ENCODE measurements at places on chromosomes 7 and 10. TPM values are rescaled to one million over a fixed set of nuclear protein-coding genes. Genes with fewer than 3 reads are reported as not detected.

DNA sequence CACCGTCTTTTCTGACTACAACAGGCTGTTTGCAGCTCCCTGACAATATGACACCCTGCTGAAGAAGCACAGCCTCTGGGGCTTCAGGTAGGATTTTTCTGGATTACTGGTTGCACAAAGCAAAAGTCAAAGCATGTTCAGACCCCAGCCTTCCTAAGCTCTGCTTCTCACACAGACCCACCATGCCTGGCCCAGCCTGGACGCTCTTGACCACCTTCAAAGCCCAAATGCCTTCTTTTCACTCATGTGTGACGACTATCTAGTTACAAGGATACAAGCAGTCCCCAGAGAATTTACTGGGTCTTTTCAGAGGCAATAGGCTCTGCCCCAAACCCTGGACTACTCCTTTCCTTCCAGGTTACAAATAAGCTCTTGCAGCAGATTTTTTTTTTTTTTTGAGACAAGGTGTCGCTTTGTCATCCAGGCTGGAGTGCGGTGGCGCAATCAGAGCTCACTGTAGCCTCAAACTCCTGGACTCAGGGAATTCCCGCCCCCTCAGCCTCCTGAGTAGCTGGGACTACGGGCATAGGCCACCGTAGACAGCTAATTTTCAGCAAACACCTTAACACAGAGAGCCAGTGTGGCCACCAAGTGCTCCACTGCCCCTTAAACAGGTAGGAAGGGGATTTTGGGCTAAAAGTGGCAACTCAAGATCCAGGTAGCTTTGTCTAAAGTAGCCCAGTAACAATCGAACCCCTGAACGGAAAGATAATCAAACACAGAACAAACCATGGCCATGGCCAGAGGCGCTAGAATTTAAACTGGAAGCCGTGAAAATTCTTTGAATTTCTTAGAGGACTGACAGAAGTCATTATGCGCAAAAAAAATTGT, 16.2 kb downstream of the SVIL start:
- DNase-seq, result no peak

DNA sequence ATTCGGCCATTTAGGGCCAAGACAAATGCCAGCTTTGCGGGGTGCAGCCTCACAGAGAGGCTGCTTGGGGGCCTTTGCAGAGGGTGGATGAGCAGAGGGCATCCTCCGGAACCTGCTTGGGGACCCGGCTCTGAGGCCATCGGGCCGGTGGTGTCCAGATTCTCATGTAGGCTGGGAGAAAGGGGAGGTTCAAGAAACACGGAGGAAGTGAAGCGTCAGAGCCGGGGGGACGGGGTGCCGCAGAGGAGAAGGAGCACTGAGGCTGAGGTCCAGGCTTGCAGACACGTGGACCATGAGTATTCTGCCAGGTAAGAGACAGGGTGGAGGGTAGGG, 150.7 kb upstream of the SHH start:
- DNase-seq, result peak; percentile 32

DNA sequence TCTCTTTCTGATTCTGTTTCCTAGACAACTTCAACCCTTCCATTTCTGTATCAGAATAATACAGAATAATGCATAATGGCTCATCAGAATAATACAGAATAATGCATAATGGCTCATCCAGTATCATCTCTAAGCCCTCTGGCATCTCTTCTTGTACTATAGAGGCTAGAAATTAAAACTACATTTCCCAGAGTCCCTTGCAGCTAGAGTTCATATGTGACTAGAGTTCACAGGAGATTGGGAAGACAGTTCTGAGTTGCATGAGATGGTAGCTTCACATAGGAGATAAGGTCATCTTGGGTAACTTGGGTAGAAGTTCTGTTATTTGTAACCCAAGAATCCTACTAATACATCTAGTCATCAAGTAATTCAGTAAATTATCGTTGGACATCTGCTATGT, 122.9 kb upstream of the NRBF2 start:
- DNase-seq, result no peak

DNA sequence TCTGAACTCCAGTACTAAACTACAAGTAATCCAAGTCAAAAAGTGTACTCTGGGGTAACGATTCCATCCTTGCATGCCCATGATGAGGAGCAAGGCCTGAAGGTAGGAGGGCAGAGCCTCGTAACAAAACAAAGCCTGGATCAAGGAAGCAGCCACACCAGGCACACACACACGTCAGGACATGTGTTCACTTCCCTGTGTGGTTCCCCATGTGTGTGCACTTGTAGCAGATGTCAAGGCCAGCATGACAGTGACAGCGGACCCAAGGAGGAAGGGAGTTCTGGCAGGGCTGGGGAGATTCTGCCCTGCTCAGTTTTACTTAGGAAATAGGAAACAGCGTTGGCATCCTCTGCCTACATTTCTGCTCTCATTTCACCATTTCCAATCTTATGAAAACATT, 92.8 kb downstream of the ALOX5 start:
- DNase-seq, result no peak

The MMD2 gene
- total RNA-seq, result not detected

DNA sequence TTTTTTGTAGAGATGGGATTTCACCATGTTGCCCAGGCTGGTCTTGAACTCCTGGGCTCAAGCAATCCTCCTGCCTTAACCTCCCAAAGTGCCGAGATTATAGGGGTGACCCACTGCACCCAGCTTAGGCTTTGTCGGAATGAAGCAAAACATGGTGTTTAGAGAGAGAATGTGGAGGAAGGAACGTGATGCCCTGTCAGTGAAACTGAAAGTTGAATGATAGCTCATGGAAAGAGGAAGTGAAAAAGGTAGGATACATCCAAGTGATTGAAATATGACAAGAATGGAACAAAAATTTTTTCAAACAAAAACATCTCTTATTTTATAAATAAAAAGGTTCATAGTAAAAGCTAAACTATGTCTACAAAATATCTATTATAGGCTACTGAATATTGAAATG, 5.9 kb downstream of the AKAP9 start:
- DNase-seq, result no peak

Data from Peyer's patch (tissue), 4 donors.